ENCODE measurements at places on chromosomes 2 and 18.

DNA sequence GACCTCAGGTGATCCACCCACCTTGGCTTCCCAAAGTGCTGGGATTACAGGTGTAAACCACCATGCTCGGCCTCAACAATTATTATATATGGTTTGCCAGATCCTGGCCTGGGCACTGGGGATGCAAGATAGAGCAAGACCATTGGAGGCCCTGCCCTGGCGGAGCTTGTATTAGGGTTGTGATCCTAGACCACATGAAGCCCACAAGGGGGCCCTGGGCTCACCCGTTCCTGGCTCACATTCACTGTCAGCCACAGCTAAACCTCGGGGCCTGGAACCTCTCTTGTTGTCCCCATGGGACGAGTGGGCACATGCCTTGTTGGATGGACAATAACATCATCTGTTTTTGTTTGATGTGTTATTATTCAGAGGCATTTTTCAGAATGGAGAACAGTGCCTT is 14.9 kb downstream of the HPCAL1 start:
- no peak for DNase-seq

DNA sequence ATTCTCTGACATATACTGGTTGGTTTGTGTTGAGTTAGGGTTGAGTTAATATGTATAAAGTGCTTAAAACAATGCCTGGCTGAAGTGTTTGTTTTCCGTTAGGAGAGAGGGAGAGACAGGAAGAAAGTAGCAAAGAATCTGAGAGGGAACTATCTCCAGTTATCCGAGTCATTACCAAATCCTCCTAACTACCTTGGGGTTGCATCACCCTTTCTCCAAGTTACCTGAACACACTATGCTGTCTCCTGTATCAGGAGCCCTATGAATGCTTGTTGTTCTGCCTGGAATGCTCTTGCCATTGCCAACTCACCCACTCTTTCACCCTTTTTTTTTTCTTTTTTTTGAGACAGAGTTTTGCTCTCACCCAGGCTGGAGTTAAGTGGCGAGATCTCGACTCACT is 47.9 kb upstream of the ITGAV start:
- DNase-seq: no peak

DNA sequence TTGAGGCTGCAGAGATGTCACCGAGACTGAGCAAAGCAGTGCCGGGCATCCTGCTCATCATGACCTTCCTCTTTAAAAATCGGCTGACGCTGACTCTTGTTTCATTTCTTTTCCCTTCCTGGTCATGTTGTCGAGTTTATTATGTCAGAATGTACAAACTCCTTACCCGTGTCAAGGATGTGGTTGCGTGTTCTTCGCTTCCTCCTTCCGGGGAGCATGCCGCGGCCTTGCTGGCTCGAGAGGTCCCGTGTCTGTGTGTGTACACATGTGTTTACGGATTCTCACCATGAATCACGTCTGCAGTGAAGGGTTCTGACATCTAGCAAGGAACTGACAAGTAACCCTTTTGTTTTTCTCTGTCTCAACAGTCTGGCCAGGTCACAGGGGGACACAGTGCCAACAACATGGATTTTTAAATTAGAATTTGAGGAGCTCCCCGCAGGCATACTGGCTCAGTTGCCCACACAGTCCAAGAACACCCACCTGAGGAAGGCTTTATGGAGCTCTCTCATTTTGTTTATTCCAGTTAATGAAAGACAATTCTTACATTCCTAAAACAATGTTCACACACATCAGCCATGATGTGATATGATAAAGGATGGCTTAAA is 60.2 kb downstream of the MYT1L start:
- DNase-seq: no peak

DNA sequence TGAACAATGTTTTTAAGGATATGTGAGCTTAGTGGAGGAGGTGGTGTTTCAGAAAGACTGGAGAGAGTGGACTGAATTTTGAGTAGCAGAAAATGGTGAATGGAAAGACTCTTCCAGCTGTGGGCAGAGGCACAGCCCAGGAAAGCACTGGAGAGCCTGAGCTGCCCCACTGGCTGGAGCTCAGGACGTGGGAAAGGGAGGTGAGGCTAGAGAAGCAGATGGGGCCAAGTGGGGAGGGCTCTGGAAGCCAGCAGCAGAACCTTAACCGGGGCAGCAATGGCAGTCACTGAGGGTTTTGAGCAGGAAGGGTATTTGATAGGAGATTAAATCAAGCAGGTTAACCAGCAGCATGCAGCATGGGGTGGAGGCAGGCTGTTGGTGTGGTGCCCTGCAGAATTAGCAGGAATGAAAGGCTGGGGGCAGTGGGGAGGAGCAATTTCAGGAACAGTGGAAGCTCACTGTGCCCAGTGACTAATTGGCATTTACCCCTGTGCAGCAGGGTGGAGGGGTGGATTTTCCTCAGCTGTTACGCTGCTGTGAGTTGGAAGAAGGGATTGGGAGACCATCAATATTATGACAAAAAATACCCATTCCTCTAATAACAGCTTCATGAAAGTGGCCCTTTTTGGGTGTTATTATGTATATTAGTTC is 136.2 kb downstream of the CERS6 start:
- DNase-seq: no peak

Measured in NCI-H2081 treated with DMSO at 0.1 percent for 48 hours (cell line).